ENCODE measurements at places on chromosomes 2 and 18. TPM values are rescaled to one million over a fixed set of nuclear protein-coding genes. Genes with fewer than 3 reads are reported as not detected.

Gene SERPINB10
- not detected for total RNA-seq

Gene FBXO48
- 0.32 TPM for total RNA-seq

DNA sequence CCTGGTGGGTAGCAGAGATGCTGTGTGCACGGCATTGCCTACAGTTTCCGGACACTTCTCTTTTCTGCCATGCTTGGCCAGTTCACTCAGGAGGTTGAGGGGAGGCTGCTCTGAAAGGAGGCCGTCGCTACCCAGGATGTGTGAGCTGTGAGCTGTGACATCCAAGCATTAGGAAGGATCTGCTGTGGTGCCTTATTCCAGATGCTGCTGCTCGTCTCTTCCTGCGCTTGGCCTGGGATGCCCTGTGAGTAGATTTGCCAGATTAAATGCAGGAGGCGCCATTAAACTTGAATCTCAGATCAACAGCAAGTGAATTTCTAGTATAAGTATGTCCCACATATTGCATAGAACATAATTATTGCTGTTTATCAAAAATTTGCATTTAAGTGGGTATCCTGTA, 124.2 kb upstream of the SIX3 start:
- no peak for DNase-seq

- peak; percentile 2 for DNase-seq
Measured at GRCh38 chr2:86107031-86107430, 996 bp downstream of the PTCD3 start.

- no peak for DNase-seq
Measured at GRCh38 chr2:173248381-173248780, 106.3 kb upstream of the CDCA7 start.

Gene DCDC2C
- not detected for total RNA-seq

Gene TMEM178A
- total RNA-seq: 0.43 TPM

Gene GPN1
- 34.5 TPM for total RNA-seq

- DNase-seq: peak; percentile 20
Measured at GRCh38 chr2:52810460-52810859, 957.1 kb upstream of the CHAC2 start.

- DNase-seq: no peak
Measured at GRCh38 chr2:142422041-142422440, 291.2 kb upstream of the LRP1B start.

DNA sequence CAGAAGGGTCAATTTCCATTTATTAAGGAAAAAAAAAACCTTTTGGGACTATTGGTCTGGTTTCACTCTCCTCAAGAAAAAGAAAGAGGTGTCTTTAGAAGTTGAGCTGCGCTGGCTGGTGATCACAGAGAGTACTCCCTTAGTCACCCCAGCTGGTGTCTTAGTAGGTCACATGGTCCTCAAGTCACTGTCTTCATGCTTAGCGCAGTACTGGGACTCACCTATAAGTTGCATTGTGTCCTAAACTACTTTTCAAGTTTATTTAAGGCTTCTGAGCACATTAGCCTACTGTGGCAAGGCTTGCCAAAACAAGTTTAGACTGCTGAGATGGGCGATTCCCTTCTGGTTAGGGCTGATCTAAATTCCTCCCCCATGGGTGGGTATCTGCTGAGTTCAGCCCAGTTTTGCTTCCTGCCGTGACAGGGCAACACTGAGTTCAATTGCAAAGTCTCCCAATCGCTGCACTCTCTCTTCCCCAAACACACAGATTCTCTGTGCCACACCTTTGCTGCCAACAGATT, 824.9 kb upstream of the CRIM1 start:
- no peak for DNase-seq

Gene LDLRAD4
- 0.97 TPM for total RNA-seq

GRCh38 chr2:106642679-106643078, 155.5 kb downstream of the CD8B2 start:
- peak; percentile 90 for DNase-seq

Gene CHRNG
- total RNA-seq: not detected

Measured in fibroblast of villous mesenchyme (primary cell).